GM23248 (cell line): ENCODE measurements at places on chromosomes 16 and 17.
A peak's percentile ranks its signal among the peaks of the same experiment; 100 is the strongest.

- DNase-seq: no peak
Measured at GRCh38 chr17:69516225-69516624, 101.7 kb downstream of the MAP2K6 start.

DNA sequence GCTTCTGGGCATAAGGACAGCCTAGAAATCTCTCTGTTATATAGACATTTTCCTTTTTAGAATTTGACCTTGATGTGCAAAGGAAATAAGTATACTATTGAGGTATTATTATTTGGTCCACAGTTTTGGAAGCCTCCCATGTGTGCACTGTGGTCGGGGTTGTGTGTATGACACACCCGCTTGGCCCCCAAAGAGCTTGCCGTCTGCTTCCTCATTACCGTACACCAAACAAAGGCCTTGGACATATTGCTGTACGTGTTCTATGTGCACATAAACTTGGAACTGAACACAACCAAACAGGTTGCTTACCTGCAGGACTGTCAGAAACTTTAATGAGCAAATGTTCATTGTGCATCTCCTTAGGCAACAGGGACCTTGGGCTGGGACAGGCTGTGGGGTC, 38.2 kb downstream of the METRNL start:
- DNase-seq: no peak

GRCh38 chr17:6101706-6102105, 31.5 kb downstream of the WSCD1 start:
- no peak for DNase-seq

GRCh38 chr17:5000237-5000639, 2.5 kb downstream of the KIF1C start:
- peak; percentile 27 for DNase-seq

DNA sequence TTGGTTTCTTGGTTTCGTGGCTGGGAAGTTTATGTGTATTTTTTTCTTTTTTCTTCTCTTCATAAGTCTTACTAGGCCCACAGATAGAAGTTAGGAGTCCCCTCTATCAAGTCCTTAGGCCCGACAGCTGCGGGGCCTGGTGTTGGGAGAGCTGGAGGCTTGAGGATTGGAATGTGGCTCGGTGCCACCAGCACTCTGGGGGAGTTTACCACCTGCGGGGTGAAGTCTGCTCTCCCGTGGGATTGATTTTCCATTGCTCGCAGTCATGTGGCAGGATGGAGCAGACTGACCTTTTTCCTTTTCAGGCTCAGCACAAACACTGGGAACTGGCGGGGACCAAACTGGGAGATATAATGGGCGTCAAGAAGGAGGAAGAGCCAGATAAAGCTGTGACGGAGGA, 7.5 kb downstream of the DHX38 start:
- no peak for DNase-seq

GRCh38 chr17:2837147-2837561, 40.9 kb downstream of the RAP1GAP2 start:
- DNase-seq: no peak

GRCh38 chr17:76307966-76308338, at the start of gene QRICH2:
Gene QRICH2 (minus strand): TSS chr17:76308276. CDS start chr17:76307998, 278 bp downstream.
- no peak for DNase-seq

DNA sequence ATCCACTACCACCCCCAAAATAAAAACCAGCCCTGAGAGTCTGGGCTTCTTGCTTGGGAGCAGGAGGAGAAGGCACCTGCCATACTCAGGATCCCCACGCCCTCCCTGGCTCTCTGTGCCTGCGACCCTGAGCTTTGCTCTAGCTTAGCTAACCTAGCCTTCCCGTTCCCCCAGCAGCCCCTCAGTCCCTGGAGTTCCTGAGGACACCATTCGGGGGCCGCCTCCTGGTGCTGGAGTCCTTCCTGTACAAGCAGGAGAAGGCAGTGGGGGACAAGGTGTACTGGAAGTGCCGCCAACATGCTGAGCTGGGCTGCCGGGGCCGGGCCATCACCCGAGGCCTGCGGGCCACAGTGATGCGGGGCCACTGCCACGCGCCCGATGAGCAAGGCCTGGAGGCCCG, 18.5 kb downstream of the FLYWCH1 start:
- DNase-seq: no peak

DNA sequence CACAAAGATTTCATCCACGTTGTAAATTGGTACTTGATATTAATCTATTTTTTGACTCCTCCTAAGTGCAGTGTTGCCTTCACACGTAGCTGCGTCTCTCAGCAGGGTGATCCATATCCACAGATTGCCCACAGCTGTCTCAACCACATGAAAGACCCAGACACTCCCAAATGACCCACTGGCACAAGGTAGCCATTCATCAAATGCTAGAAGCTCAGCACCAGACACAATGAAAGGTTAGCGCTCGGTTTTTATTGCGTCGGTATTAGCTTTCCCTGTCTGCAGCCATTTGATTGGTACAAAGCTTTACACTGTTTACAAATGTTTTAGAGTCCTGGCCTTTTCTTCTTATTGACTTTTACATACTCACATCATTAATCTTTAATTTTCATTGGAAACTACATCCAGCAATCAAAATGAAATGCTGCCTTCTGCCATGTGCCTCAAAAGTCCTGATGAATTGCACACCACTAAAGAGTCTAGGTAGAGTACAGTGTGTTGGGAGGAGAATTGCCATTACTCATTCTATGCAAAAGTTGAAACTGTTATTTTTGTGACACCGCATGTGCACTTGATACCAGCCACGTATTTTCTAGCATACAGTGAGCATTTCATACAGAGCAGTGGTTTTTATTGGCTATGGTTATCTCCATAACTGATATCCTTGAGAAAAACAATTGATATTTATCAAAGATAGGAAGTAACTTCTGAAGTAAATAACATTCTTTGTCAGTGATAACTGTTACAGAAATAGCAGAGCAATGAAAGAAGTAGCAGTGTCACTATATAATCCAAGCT, 127.3 kb upstream of the NUDT7 start:
- no peak for DNase-seq

DNA sequence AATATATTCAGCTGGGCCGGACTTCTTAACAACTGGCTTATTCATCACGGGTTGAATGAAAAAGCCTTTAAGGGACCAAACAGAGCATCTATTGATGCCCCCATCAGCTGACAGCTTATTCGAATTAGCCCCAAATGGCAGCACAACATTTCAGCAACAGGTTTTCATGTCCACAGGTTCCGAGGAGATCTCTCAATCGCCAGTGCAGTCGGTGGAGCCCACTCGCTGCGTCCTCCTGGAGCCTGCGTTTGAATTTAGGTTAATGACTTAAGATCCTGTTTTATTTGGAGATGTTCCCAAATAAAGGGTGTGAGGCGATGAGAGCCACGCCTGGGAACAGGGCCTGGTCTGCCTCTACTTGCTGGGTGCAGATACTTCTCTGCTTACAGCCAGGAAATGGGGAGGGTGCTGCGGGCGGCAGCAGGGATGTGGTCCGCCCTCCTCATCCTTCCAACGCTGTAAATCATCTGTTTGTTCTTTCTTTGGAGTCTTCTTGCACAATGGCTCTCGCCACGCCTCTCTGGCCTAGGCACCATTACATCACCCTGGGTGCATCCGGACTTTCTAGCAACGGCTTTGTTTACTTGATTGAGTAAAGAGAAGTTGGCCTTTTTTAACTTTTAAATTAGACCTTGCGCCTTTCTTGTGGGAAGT, 22.6 kb downstream of the NDE1 start:
- DNase-seq: peak; percentile 98

- no peak for DNase-seq
Measured at GRCh38 chr16:46918905-46919792, 35.0 kb downstream of the GPT2 start.

DNA sequence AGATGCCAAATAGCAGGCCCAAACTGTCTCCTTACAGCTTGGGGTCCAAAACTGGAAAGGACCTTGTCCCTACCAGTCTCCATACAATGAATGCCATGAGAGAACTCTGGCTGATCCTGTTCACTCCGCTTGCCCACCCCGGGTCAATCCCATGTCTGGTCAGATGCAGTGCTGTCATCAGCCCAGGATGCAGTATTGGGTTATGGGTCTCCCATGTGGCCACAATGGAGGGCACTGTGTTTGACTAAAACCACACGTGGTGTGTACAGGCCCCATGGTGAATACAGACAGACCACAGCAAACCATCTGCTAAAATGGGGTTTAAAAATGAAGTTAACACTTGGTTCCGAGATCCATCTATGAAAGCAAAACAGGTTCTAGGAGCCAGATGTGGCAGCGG, 20.4 kb downstream of the TRIM16 start:
- no peak for DNase-seq

GRCh38 chr17:70774339-70775117, 605.2 kb downstream of the KCNJ2 start:
- DNase-seq: no peak

DNA sequence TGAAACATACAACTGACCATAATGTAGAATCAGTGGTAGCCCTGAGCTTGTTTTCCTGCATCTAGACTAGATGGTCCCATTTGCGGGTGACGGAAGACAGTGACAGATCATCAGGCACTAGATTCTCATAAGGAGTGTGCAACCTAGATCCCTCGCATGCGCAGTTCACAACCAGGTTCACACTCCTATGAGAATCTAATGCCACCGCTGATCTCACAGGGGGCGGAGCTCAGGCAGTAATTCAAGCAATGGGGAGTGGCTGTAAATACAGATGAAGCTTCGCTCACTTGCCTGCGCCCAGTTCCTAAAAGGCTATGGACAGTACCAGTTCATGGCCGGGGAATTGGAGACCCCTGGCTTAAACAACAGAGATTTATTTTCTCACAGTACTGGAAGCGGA, 656.3 kb downstream of the HS3ST4 start:
- no peak for DNase-seq

DNA sequence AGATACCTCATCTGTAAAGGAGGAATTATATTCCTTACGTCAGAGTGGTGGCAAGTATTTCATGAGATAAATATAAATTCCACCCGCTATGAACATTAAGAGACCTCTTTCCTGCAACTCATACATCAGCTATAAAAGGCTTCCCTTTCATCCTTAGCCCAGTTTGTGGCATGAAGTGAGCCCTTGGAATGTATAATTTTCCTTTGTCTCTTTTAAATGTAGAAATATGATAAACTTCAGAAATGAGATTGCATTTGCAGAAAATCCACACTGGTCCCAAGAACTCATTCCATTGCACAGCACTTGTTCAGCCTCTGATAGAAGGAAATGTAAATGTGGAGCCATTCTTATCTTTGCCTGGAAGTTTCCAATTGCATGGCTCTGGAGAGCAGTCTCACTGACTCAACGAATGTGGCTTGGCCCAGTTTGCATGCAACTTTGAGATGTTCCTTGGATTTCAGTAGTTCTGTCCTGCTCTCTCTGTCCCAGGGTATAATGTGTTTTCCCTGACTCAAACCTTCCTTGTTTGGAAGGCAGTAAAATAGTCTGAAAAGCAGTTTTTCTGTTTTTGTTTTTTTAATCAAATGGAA, 746.4 kb downstream of the CDH11 start:
- peak; percentile 60 for DNase-seq

- DNase-seq: peak; percentile 81
Measured at GRCh38 chr17:42459256-42459800, 650 bp downstream of the ATP6V0A1 start.

DNA sequence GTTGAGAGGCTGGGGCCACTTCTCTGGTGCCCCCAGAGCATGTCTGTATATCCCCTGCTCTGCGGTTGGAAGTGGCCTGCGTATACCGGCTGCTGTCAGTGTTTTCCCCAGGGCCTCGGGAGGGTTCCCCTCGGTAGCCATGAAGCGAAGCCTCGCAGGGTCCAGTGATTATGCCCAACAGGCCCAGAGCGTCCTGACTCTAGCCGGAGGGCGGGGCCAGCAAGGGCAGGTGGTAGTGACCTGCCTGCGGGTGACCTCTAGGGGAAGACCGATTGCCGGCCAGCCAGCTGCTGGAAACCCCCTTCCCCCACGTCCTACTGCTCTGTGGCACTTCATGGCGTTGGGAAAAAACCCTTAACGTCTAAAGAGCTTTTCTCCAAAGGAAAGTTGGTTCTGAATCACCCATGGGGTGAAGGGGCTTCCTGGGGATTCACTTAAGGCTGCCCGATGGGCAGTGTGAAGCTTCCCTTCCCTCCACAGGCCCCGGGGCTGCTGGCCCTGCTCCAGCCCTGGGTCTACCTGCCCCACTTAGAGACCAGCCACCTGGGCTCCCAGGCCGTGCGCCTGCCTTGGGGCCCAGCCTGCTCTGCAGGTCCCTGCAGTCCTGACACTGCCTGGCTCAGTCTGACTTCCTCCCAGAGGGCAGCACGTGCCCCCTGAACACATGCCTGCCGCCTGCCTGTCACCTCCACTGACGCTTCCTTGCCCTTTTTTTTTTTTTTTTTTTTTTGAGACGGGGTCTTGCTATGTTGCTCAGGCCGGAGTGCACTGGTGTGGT, 72.8 kb downstream of the SOCS1 start:
- DNase-seq: no peak

DNA sequence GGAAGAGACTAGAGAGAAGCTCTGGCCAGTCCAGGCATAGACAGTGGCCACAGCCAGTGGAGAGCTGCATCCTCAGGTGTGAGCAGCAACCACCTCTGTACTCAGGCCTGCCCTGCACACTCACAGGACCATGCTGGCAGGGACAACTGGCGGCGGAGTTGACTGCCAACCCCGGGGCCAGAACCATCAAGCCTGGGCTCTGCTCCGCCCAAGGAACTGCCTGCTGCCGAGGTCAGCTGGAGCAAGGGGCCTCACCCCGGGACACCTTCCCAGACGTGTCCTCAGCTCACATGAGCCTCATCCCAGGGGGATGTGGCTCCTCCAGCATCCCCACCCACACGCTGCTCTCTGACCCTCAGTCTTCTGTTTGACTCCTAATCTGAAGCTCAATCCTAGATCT, 3.2 kb downstream of the RHBDF1 start:
- no peak for DNase-seq

DNA sequence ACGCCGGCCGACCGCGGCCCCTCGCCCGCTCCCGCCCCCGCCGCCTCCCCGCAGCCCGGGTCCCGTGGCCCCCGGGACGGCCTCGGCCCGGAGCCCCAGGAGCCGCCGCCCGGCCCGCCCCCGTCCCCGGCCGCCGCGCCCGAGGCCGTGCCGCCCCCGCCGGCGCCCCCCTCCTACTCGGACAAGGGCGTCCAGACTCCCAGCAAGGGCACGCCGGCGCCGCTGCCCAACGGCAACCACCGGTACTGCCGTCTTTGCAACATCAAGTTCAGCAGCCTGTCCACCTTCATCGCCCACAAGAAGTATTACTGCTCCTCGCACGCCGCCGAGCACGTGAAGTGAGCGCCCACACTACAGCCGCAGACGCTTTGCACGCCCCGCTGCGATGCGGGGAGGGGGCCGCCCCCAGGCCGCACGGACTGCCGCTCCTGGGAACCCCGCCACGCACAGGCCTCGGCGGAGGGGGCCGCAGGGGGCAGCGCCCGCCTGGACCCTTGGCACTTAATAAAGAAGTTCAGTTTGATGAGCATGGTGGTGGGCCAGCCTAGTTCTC, 35.5 kb upstream of the ZC3H18 start:
- peak; percentile 82 for DNase-seq

- no peak for DNase-seq
Measured at GRCh38 chr17:67124450-67125148, 80.2 kb downstream of the CACNG1 start.

DNA sequence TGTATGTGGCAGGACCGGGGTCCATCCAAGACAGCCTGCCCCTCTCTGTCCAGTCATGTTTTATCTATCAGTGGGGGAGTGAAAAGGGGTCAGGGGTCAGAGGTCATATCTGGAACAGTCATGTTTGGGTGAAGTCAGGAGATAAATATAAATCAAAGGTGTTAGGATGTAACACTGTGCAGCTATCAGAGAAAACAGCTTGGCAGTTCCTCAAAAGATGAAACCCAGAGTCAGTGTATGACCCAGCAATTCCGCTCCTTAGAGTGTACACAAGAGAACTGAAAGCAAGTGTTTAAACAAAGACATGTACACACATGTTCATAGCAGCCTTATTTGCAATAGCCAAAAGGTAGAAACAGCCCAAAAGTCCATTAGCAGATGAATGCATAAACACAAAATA, 361.3 kb downstream of the FOXL1 start:
- DNase-seq: peak; percentile 23

- DNase-seq: no peak
Measured at GRCh38 chr16:85903559-85903958, 4.6 kb downstream of the IRF8 start.
